ENCODE measurements at places on chromosomes 12 and 14. TPM values are rescaled to one million over a fixed set of nuclear protein-coding genes. Genes with fewer than 3 reads are reported as not detected.

DNA sequence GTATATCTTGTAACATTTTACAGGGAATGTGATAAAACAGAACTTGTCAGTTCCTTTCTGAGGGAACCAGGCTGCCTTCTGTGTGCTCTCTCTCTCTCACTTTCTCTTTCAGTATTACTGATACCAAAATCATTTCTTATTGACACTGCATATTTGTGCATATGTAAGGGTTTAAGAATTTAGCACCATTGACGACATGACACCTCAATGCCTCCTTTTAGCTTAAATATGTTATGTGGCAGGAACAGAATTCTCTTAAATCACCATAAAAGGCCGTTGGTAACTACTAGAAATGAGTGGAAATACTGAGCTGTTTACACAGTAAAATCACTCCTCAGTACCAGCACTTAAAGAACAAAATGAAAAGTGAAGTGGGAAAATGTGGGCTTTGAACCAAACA is 457.7 kb upstream of the SYT1 start:
- no peak for DNase-seq

GRCh38 chr12:55703288-55703687 is 4.4 kb downstream of the ITGA7 start:
- peak; percentile 81 for DNase-seq

ABCC9 gene
- 20.0 TPM for polyA plus RNA-seq

DNA sequence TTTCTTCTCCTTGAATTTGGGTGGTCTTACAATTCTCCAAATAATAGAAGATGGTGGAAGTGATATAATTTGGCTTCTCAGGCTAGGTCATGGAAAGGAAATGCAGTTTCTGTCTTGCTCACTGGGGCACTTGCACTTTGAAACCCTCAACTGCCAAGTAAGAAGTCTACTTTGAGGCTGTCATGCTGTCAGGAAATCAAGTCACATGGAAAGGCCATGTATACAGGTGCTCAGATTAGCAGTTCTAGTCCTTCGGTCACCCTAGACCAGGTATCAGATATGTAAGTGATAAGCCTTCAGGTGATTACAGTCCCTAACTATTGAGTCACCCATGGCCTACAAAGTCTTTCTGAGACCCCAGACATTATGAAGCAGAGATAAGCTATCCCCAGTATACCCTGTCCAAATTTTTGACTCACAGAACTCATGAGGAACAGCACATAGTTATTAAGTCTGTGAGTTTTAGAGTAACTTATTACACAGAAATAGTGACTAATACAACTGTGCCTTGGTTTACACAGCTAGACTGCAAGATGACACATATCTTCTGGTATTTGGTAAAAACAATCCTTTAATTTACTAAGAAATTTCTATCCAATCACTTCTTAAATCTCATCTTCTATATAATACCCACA is 26.3 kb upstream of the BBS10 start:
- DNase-seq, result no peak

DNA sequence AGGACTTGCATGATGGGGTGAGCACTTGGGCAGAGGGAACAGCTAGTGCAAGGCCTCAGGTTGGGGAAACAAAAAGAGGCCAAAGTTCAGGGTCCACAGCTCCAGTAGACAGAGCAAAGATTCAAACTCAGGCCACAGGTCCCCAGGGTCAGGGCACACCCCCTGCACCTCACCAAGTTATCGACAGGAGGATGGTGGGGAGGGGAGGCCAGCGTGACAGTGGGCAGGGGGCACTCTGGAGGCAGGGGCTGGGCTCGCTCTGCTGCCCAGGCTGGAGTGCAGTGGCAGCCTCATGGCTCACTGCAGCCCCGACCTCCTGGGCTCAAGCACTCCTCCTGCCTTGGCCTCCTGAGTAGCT is 32.4 kb upstream of the ULK1 start:
- no peak for DNase-seq

DNA sequence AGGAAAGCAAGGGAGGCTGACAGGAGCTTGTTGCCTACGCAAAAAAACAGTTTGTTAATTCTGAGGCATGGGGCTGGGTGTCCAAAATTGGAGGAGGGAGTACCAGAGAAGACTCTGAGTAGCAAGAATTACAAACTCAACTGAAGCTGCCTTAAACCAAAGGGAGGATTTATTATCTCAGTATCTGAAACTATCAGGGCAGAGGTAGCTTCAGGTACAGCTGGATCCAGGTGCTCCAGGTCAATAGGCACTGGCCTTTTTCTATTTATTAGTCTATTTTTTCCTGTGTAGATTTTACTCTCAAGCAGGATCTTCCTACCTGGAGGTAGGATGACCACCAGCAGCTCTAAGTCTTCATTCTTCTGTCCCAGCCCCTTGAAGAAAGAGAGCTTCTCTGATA is 135.3 kb upstream of the NCOR2 start:
- DNase-seq, result no peak

VCPKMT gene
- 4.6 TPM for polyA plus RNA-seq

KRT82 gene
- not detected for polyA plus RNA-seq

GRCh38 chr12:40889329-40889728 is 197.1 kb downstream of the CNTN1 start:
- no peak for DNase-seq

DNA sequence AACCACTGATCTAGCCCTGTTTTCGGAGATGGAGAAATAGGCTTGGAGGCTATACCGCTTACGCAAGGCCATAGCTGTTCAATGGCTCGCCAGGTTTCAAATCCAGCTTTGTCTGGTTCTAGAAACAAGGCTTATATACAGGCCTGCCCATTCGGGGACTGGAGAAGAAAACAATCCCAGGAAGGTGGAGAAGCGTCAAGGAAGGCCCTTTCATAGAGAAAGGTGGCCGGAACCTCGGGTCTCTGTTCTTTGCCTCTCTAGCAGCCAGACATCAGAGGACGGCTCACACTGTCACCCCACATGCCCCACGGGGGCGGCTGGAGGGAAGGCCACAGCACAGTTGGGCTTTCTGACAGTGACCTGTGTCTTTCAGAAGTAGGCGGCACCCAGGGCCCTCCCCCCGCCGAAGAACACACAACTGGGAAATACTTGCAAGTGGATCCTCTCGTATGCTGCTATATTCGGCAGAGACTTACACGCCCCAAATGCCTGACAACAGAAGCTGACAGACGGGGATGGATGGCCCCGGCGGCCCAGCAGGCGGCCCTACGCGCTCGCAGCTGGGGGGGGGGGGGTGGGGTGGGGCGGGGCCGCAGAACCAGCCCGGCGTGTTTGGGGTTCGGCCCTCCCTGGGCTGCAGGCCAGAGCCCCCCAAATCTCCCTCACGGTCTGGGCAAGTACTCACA is 4.5 kb upstream of the SETD1B start:
- peak; percentile 92 for DNase-seq

DNA sequence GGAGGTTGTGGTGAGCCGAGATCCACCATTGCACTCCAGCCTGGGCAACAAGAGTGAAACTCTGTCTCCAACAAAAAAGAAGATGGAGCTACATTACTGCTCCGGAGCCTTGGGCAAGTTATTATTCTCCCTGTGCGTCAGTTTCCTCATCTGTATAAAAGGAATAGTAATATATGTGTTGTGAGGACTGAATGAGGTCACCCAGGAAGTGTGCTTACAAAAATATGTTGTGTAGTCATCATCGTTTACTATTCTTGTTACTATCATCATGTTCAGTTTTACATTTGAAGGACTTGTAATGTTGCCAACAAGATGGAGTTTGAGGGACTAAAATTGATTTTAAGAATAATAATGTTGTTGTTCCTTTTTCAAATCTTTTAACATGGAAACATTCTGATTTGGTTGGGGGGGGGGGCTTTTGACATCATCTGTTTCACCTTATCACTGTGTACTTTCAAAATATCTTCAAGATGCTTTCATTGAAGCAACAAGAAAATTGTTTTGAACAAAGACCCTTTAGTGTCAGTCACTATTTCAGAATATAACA is 156.8 kb downstream of the PDE3A start:
- DNase-seq, result no peak

SYNDIG1L gene
- polyA plus RNA-seq, result not detected

MIP gene
- 0.05 TPM for polyA plus RNA-seq

- DNase-seq, result no peak
Measured at GRCh38 chr12:121388421-121388981, 11.4 kb upstream of the RNF34 start.

DNA sequence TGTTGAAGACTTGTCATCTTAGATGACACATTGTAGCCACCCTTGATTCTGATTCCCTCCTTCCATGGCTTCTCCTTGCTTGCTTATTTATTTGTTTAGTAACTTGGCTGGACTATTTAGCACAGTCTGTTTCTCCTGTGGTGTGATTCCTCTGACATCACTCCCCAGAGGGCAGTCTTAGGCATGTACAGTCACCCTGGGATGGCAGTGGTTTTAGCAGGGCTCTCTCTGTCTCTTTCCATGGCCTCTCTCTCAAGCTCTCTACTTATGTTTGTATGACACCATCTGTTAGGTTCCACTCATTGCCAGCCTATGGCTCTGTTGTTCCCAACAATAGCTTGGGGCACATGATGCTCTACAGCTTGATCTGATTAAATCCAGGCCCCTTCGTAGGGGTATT is 158.3 kb downstream of the ADGRD1 start:
- no peak for DNase-seq

ABCD2 gene
- 0.04 TPM for polyA plus RNA-seq

GPD1 gene
- 120 TPM for polyA plus RNA-seq
